Posterior vena cava (tissue), 2 donors: ENCODE measurements at places on chromosomes 6 and 20. TPM values are rescaled to one million over a fixed set of nuclear protein-coding genes. Genes with fewer than 3 reads are reported as not detected.

VNN1 gene
- total RNA-seq: 1.9 TPM

HTR1E gene
- total RNA-seq: not detected

C20orf144 gene
- not detected for total RNA-seq

SLC26A8 gene
- total RNA-seq: 0.24 TPM

PRSS16 gene
- total RNA-seq: 0.28 TPM

CALHM6 gene
- total RNA-seq: 5.4 TPM
